ENCODE measurements at places on chromosomes 2 and 18. TPM values are rescaled to one million over a fixed set of nuclear protein-coding genes. Genes with fewer than 3 reads are reported as not detected.

Gene TDRD15
- total RNA-seq: not detected

Gene COL6A3
- 651 TPM for total RNA-seq

Gene ACADL
- total RNA-seq: 0.26 TPM

Gene INPP1
- 11.0 TPM for total RNA-seq

Gene CD8B
- not detected for total RNA-seq
